ENCODE measurements at places on chromosomes 6 and 20.

DNA sequence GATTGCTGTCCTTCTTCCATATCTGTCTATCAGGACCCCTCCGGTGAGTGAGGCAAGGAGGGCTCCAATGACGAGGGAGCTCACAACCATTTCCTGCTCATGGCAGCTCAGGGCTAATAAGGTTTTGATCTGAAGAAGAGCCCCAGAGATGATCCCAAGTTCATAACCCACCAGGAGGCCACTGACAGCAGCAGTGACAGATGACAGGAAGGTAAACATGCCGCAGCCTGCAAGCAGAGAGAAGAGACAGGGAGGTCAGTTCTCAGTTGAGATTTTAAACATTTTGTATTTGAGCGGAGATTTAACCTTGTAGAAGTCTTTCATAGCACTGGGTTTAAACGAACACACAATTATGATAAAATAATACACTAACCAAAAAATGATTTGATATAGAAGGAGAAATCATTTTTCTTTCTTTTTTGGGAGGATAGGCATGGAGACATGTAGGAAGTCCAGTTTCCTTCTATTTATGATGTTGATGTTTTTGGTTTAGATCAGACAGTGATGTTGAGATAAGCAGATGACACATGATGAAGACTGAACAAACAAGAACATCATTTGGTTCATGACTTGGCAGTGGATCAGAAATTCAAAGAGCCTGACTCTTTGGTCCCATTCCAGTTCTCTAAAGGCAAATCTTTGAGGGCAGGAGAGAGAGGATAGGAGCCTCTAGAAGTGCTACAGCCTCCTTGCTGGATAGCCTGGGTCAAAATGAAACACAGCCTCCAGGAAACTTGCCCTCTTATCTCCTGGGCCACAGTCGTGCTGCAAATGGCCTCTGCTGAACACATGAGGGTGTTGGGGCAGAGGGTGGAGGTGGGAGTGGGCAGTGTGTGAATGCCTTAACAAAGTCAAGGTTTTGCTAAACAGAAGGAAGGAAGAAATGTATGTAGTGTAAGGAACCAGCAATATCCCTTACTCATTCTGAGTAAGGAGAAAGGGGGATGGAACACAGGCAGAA lies 22.6 kb downstream of the SLC2A12 start:
- DNase-seq = no peak

DNA sequence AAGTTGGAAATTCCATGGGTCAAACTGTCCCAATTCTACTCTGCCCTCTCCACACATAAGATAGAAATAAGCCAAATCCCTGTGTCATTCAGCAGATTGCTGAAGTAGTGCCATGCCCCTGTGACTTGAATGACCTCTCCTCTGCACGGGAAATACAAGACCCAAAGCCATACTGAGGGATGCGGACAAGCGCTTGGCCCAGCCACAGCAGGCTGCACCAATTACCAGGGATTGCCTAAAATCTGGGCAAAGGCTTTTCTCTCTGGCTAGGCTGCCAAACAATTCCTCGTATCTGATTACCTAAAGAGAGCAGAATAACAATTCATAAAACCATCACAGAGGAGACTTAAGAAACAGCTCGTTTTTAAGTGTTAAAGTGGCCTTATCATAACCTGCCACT lies 421.8 kb upstream of the JARID2 start:
- no peak for DNase-seq

- no peak for DNase-seq
Measured at GRCh38 chr6:66184091-66184490, 477.1 kb upstream of the EYS start.

GRCh38 chr6:72822691-72823090 lies 200.8 kb downstream of the KCNQ5 start:
- no peak for DNase-seq

- no peak for DNase-seq
Measured at GRCh38 chr6:122620902-122621301, 10.7 kb downstream of the PKIB start.

GRCh38 chr6:136036071-136036380 lies 184.5 kb downstream of the PDE7B start:
- no peak for DNase-seq

DNA sequence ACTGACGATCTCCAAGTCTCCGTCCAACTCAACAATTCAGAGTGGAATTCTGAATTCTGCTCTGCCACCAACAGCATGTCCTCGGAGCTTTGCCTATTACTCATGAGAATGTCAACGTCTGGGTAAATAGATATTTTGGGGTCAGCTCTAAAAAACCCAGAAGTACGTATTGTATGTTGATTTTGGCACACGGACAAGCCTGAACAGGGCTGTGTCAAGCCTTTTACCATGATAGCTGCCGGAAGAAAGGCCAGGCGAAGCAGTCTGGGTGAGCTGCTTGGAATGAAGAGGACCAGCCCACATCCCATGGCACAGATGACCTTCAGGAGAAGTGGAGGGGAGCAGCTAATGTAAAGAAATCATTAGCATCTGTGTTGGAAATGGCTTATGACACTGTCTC lies 88.0 kb upstream of the JAG1 start:
- no peak for DNase-seq

DNA sequence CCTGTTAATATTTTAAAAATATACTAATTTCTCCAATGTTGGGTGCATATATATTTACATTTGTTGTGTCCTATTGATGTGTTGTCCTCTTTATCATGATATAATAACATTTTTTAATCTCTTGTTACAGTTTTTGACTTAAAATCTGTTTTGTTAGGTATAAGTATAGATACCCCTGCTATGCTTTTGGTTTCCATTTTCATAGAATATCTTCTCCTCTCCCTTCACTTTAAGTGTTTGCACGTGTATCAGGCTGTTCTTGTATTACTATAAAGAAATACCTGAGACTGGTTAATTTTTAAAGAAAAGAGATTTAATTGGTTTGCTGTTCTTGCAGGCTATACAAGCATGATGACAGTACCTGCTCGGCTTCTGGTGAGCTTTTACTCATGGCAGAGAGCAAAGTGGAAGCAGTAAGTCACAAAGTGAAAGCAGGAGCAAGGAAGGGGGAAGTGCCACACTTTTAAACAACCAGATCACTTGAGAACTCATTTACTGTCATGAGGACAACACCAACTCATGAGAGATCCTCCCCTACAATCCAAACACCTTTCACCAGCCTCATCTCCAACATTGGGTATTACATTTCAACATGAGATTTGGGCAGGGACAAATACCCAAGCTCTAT lies 340.5 kb upstream of the SYNCRIP start:
- DNase-seq = no peak

- DNase-seq = no peak
Measured at GRCh38 chr6:96900873-96901272, 3.2 kb upstream of the NDUFAF4 start.

DNA sequence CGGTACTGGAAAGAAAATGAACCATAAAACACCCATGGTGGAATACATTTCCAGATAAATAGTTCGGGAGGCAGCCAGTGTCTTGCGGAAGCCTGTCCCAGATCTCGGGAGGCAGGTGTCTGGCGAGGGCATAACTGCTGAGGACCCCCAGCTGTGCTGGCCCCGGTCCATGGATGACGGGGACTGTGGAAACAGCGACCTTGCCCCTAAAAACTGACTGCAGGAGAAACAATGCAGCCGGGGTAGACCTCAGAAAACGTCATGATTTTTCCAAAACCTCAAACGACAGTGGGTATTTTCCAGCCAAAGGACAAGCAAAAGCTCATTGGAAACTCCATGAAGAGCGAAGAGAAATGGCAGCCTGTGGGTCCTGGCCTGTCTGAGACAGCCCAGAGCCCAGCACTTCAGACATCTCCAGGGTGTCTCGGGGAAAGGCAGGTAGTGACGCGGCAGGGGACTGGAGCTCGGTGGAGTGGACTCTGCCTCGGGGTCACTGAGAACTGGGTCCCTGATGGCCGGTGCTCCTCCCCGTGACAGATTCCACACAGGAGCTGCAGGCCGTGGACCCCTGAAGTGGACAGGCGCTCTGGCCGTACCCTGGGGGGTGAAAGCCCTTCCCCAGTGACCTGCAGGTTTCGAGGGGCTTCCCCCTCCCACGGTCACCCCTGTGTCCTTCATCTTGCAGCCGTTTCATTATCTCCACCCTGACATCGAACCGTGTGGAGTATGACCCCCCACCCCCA lies 188.6 kb downstream of the SYNDIG1 start:
- no peak for DNase-seq

DNA sequence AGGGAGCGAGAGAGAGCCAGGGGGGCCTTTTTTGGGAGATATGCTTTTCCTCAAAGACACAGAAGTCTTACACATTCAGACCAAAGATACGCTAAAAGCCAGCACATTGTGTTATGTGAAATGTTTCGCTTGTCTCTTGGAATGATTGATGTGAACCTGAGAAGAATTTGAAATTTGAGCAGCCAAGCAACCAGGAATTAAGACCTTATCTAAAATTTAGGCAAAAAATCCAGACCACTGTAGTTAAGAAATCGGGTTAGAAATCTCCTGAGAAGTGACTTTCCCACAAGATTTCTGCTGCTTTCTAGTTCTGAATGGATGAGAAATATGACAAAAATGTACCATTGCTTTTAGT lies 223.2 kb upstream of the GMDS start:
- DNase-seq = no peak

DNA sequence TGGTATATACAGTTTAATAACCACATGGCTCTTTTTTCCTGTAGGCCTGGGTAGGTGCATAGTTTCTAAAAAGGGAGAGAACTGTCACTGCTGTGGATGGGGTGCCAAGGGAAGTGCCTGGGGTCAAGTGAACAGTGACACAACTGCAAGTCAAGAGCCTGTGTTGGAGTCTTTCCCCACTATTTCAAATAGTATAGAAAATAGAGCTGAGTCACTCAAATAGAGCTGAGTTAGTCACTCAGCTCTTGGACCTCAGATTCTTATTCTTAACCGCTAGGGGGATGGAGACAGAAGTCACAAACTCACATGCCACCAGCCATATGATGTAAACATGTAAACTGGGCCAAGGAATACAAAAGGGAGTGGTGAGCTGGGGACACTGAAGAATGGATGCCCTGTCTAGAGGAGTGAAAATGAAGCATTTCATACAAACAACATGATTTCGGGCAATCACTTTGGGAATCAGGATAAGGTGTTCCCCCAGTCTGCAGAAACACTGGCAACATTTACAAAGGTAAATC lies 2.1 kb downstream of the NQO2 start:
- no peak for DNase-seq

DNA sequence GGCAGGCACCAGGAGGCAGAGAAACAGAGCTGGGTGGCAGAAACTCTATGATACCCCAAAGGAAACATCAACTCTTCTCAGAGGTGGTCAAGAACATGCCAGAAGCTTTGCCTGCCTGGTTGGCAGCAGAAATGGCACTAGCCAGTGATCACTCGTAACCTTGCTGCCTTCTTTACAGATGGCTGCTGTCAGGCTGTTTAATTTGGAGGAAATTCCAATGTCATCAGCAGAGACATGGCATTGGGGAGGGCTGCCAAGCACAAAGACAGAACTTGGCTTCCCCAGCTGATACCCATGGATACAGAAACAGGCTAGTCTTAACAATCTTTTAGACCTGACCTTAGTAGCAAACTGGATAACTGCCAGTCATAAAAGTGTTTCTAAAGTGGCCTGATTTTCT lies 153.6 kb downstream of the GMPR start:
- DNase-seq = no peak

Measured in activated CD8-positive, alpha-beta memory T cell treated with anti-CD3 and anti-CD28 coated beads for 4 hours (primary cell).